ENCODE measurements at places on chromosomes 1 and 21.

GRCh38 chr1:118921994-118922393 is 66.1 kb downstream of the TBX15 start:
- no peak for DNase-seq

GRCh38 chr1:54709547-54710292 is 5.9 kb upstream of the TTC4 start:
- no peak for DNase-seq

DNA sequence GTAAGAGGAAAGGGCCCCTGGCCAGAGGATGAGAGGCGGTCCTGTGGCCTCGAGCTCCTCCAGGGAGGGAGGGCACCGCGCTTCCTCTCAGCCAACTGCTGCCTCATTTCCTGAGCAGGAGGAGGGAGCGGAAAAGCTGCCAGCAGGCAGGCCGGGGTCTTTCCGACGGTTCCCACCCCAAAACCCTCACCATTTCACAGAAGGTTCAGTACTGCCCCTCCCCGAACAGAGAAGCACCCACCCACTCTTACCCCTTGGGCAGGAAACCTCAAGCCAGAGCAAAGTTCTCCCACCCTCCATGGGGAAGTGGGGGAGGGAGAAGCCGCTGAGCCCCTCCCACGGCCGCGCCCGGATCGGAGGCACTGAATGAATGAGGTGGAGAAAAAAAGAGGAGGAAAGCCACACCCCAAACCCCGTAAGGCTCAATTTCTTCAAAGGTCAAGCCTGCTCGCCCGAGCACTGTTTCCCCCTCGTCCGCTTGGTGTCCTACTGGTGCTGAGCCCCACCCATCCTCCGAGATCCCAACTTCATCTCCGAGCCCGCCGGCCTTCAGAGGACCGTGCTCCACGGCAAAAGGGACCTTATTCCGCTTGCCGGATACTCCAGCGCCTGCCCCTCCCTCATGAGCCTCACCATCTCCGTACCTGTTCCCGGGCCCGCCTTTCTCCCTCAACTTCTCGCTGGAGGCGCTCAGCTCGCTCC is 9.4 kb downstream of the TPM3 start:
- DNase-seq = peak; percentile 30

GRCh38 chr21:45510466-45510955 is 31.7 kb downstream of the SLC19A1 start:
- DNase-seq = no peak

GRCh38 chr1:218456444-218456843 is 111.3 kb downstream of the TGFB2 start:
- DNase-seq = no peak

DNA sequence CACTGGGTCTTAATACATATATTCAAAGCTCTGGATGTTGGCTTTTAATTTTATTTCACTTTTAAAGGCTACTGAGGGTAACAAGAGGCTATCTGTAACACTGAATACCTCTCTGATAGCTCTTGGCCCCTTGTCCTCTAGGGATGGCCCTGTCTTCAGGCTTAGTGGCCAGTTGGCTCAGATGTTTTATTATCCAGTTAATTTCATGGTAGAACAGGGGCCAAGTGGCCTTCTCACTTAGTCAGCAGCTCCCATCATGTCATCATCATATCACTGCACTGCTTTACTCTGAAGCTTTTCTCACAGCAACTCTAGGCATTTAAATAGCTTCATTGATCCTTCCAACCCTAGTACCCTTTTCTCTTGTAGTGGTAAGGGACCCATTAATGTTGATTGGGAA is 40.2 kb upstream of the MACF1 start:
- DNase-seq = no peak

DNA sequence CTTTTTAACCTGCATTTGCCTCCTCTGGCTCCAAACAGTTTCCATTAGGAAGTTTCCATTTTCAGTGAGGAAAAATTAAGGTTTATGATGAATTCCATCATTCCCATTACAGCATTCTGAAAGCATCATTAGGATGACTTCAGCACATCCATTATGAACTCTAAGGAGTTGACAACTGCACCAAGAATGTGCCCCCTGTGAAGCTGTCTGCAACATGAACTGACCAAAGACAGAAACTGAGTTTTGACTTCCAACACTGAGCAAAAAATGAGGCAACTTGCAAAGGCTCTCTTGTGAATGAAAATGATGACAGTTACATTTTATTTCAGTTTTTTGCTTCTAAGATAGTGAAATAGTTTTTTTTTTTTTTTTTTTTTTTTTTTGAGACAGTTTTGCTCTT is 18.3 kb upstream of the KCNE1 start:
- no peak for DNase-seq

GRCh38 chr1:51323778-51324177 is 6.6 kb downstream of the TTC39A start:
- DNase-seq = no peak

GRCh38 chr1:182235604-182235951 is 156.0 kb downstream of the GLUL start:
- no peak for DNase-seq

- no peak for DNase-seq
Observed at GRCh38 chr1:153535242-153536011, at the start of gene S100A6. S100A6 (minus strand) TSS chr1:153535991; CDS start chr1:153535339, 652 bp downstream.

DNA sequence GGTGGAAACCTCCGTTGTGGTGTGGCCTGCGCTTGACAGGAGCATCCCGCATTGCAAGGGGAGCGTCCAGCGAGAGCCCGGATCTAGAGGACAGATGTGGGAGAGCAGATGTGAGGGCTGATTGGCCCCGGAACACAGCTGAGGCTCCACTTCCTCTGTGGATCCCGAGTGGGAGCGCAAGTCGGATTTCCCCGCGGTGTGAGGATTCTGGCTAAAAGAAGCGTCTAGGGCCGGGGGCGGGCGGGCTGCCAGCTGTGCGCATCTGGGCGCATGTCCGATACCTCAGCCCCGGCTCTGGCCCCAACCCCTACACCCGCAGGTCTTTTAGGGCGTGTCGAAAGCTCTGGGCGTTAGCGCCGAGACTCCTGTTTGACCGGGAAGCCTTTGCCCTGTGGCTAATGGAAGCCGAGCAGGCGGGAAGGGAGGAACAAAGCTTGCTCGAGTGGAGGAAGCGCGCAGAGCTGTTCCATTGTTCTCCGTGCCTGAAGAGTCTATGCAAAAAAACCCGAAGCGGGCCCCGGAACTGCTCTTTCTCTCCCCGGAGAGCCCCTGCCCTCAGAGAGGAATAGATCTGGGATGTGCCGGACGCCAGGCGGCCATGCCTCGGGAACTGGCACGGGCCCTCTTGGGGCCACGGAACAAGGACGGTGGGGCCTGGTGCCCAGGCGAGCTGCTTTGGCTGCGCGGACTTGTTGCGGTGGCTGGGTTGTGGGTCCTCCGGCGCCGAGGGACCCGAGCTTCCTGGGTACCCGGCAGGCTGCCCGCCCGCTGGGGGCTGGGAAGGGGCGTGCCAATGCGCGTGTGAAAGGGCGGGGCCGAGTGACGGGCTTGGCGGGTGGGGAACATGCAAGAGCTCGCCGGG is 111.1 kb downstream of the NAV1 start:
- no peak for DNase-seq

GRCh38 chr1:41672641-41673361 is 188.3 kb upstream of the EDN2 start:
- DNase-seq = no peak

DNA sequence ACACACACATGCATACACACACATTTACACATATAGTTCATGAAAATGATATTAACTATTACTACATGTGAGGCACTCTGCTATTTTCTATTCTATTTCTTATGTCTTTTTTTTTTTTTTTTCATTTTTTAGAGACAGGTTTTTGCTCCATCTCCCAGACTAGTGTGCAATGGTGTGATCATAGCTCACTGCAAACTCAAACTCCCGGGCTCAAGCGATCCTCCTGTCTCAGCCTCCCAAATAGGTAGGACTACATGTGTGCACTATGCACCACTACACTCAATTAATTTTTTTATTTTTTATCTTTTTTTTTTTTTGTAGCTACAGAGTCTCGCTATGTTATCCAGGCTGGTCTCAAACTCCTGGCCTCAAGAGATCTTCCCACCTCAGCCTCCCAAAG is 48.8 kb upstream of the RAB4A start:
- no peak for DNase-seq

DNA sequence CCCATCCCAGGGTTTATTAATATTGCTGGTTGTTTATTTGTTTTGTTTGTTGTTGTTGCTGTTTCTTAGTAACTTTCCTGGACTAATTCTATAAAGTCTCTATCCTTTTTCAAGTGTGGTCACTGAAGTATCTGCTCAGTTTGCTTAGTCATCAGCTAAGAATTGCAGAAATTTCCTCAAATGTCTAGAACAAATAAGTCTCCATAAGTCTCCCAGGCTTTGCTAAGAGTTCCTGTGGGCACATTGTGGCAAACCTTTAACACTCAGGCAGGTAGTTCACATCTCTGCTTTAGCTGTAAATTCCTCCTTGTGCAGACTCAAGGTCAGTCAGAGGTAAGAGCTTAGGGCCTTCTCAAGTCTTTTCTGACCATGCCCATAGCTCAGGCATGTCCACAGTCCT is 38.9 kb upstream of the C1orf185 start:
- no peak for DNase-seq

GRCh38 chr1:245301921-245302320 is 147.1 kb downstream of the KIF26B start:
- no peak for DNase-seq

DNA sequence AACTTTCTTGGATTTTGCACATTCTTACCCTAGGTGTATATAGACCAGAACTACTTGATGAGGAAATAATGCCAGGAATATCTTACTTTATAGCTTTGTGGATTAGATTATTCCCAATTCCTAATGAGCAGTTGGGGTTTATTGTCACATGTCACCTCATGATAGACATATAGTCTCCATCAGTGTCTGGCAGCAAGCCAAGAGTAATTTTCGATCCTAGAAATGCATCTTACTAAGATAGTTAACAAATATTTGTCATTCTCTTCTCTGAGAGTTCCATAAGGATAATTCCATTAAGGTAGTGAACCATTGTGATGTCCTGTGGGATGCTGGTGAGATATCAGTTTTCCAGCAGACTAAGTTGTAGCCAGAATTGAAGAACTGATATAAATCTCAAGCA is 1282.9 kb upstream of the B3GALT2 start:
- DNase-seq = no peak

- DNase-seq = no peak
Observed at GRCh38 chr1:68551459-68551858, 54.6 kb upstream of the DEPDC1 start.

DNA sequence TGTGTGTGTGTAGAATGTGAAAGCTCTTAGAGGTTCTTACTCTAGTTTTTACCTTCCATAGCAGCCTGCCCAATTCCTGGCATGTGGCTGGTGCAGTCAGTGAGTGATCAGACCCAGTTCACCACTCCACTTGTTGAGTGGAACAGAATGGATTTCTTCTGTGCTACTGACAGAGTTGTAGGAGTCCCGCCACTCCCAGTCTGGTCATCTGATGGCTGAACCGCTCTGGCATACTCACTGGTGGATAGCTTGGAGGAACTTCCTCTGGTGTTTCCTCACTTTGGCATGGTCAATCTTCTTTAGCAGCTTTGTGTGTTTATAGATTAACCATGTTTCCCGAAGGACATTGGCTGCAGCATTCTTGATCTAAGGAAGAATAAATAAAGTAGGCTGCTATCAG is 106.7 kb upstream of the ADAR start:
- no peak for DNase-seq

DNA sequence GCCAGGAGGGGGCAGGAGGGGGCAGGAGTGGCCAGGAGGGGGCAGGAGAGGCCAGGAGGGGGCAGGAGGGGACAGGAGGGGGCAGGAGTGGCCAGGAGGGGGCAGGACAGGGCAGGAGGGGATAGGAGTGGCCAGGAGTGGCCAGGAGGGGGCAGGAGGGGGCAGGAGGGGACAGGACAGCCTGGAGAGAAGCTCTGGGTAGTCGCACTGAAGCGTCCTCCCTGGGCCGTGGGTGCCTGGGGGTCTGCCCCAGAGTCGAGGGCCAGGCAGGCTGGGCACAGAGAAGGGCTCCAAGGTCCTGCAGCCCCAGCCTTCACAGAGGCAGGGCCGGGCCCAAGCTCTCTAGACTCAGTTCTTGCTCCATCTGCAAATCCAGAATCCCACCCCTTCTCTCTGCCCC is 22.9 kb downstream of the MEGF6 start:
- DNase-seq = no peak

GRCh38 chr1:63827411-63828321 is 53.8 kb downstream of the ROR1 start:
- DNase-seq = no peak

- DNase-seq = no peak
Observed at GRCh38 chr1:172399756-172400721, 20.4 kb upstream of the C1orf105 start.

GRCh38 chr1:28416509-28417194 is 47.1 kb downstream of the PHACTR4 start:
- DNase-seq = no peak

- DNase-seq = no peak
Observed at GRCh38 chr1:241605146-241605805, 34.9 kb downstream of the CHML start.

DNA sequence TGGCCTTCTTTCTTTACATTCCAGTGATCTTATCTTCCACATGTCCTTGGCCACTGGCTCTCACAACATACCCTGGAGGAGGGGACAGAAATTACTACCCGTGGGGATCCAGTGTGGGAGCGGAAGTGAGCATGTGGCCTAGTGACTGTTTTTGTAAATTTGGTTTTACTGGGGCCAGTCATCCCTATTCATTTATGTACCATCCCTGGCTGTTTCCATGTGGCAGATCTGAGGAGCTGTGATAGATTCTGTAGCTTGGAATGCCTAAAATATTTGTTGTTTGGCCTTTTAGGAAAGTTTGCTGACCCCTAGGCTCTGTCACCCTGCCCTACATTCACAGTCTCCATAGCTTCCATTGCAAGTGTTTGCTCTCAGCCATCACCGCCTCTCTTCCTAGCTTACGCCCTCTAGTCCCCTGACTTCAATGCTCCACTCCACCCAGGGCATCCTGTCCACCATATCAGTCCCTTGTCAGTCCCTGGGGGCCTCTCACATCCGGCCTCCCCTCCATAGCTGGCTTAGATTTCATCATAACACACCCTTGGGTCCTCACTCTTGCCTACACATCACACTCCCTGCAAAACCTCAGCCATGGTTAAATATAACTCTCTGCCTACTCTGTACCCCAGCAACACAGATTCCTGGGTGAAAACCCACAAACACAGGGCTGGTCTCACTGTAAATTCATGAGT is 25.8 kb downstream of the DHCR24 start:
- DNase-seq = no peak

GRCh38 chr1:152398812-152399698 is 15.0 kb downstream of the CRNN start:
- DNase-seq = no peak

GRCh38 chr21:44783020-44783696 is 18.5 kb downstream of the UBE2G2 start:
- DNase-seq = no peak

DNA sequence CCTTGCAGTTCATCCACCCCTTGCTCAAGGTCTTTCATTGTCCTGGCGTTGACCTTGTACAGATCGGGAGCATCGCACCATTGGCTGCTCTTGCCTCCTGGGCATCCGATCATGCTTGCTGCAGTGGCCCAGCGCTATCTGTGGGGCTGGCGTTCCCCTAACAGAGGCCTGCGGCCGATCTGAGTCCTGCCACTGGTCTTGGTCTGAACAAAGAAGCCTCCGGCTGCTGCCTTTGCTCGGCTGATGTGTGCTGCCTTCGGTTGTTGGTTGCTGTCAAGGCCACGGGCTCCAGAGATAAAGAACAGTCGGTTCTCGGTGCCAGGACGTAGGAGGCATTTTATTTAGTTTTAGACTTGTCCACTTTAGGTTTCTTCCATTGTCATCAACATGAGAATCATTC is 39.0 kb downstream of the PCNT start:
- DNase-seq = no peak

Data from activated T-cell treated with anti-CD3 and anti-CD28 coated beads for 1 hour (primary cell).